ENCODE measurements at places on chromosomes 4 and X.

DNA sequence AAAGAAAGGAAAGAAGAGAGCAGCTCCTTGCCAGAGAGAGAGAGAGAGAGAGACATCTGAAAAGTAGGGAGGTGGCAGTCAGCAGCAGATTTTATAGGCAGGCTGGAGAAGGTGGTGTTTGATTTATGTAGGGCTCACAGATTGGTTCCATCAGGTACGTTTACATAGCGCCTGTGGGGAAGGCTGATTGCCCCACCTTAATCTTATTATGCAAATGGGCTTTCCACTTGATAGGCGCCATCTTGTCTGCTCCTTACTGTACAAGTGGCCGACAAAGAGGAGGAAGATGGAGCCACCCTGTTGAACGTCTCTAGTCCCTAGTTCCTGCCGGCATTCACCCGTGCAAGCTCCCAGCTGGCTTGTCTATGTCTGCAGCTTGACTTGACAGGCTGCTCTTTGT is 49.1 kb upstream of the DHRSX start:
- no peak for DNase-seq

- DNase-seq = peak; percentile 6
Measured at GRCh38 chr4:47852136-47852535, 14.3 kb upstream of the CORIN start.

GRCh38 chr4:25029479-25030276 is 1.1 kb downstream of the LGI2 start:
- DNase-seq = peak; percentile 45

DNA sequence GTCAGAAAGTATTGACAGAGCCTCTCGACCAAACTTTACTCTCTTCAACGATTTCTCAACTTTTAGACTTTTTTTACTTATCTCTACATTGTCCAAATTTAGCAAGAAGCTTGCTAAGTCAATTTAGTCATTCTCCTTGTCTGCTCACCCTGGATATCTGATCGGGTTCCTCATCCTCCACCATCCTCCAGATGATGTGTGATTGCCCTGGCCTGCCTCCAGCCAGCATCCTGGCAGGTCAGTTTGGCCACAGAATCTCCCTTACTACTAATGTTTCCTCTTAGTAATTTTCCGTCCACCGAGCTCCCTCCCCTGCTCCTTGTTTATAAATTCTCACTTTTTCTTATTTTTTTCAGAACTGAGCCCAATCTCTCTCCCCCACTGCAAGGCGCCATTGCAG is 167.9 kb upstream of the ZFP42 start:
- no peak for DNase-seq

DNA sequence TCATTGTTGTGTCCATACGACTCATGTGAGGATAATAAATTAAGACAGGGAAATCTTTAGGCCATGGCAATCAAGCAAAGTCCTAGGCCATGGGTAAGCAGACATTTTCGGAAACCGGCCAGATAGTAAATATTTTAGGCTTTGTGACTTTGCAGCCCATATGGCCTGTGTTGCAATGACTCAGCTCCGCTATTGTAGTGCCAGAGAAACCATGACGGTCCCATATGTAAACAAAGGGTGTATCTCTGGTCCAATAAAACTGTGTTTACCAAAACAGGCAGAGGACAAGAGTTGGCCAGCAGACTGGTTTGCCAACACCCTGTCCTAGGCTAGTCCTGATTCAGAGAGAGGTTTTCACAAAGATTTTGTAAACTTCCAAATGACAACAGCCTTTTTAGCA is 5.0 kb downstream of the FAM114A1 start:
- no peak for DNase-seq

GRCh38 chr4:125368671-125369081 is 53.9 kb downstream of the FAT4 start:
- peak; percentile 65 for DNase-seq

Data from eye (tissue), 1 donor.